ENCODE measurements at places on chromosomes 5 and 9.

- DNase-seq, result no peak
Measured at GRCh38 chr5:83145882-83146331, 68.6 kb downstream of the XRCC4 start.

- DNase-seq, result no peak
Measured at GRCh38 chr5:44299394-44299793, 89.8 kb downstream of the FGF10 start.

DNA sequence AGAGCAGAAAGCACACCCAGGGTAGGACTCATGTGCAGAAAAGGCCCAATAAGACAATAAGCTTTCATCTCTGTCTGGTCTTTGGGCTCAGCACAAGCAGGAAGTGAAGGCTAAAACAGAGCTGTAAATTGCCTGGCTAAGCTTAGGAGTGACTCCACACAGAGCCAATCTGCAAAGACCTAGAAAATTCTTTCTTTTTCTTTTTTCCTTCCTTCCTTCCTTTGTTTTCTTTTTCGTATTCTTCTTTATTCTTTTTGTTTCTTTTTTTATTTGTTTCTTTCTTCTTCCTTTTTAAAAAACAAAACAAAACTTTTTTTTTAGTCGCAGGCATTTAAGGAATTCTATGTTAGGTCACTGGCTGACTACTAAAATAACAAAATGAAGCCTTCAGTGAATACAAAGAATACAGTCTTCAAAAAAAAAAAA lies 12.2 kb downstream of the SLC35A4 start:
- DNase-seq, result no peak

DNA sequence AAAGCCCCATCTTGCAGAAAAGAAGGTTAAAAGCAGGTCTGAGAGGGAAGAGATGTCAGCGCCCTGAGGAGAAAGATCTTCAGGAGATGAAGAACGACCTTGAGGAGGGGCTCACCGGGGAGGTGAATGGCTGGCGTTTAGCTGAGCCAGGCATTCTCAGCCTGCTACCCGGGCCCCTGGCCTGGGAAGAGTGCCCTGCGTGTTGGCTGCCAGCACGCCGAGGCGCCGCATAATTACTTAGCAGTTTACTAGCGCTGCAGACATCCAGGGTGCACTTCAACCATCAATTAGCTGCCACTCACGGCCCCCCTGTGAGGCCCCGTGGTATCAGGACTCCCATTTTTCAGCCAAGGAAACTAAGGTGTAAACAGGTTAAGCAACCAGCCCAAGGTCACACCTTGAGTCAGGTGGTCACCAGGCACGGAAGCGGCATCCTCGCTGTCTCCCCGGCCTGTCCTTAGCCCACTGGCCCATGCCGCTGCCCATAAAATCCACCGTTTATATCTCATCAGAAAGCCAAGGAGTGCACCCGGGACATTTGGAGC lies 551.9 kb downstream of the BNC2 start:
- DNase-seq, result no peak

- DNase-seq, result peak; percentile 55
Measured at GRCh38 chr5:91938441-91938840, 555.3 kb upstream of the ARRDC3 start.

DNA sequence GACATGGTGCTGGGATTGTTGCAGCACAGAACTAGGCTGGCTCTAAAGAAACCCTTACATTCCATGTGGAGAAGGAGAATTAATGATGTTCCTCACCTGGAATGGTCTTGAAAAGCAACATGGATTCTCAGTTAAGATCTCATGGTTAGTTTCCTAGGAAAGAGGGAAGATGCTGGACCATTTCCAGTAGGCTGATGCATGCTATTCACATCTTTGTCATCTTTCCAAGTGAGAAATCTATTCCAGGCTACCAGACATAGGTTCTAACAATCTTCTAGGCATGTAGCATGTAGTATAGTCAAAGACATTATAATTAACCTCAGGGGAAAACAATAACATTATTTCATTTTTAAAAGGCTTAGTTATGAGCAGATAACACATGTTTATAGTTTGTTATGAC lies 44.3 kb downstream of the TMEM252 start:
- peak; percentile 31 for DNase-seq

DNA sequence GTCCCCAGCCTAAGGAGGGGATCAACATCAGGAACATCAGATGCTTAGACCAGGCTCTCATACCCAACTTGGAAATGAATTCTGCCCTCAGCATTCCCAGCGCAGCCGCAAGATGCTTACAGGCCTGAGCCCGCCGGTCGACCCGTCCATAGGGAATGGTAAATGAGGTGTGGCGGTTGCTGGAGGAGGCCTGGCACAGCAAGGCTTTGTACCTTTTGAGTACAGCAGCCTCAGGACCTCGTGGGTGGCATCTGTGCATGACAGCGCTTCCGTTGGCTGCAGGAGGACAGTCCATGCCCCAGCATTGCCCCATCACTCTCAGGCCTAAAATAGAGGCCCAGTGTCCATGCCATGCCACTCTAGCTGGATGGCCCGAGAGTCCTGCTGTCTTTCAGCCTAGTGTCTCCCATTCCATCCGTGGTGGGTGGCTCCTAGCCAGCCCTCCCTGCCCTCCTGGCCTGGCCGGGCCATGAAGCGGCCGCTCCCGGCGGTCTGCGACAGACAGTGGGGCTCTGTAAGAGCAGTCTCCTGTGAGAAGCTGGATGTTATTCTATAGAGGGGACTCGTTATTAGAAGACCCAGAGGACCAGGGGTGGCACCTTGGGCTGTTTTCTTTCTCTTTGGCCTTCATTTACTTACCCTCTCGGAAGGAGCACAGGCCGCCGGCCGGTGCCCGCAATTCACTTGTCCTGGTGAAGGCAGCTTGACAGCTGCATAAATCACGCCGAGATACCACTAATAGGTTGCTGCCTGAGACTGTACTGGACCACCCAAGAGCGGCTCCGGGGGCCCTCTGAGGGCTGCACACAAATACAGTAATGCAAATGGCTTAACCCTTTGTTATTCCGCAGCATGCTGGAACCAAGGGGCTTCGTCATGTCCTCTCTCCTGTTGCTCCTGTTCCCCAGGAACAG lies 223.5 kb upstream of the TUT7 start:
- no peak for DNase-seq

- no peak for DNase-seq
Measured at GRCh38 chr9:114591291-114591787, 3.8 kb downstream of the ATP6V1G1 start.

DNA sequence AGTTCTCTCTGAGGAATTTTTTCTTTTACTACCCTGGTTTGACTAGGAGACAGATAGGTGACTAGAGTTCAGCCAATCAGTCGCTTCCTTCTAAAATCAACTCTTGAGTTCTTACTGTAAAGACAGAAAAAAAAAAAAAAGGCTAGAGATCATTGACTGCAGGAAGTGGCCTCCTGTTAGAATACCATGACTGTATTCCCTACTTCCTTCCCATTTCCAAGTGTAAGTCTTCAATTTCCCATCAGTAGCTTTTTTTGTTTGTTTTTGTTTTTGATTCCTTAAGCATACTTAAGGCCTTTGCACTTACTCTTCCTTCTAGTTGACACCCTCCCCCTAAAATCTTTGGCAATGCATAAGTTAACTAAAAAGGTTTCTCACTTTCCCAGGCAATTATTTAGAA lies 154.3 kb downstream of the HMHB1 start:
- no peak for DNase-seq

- no peak for DNase-seq
Measured at GRCh38 chr5:68708842-68709170, 385.0 kb upstream of the SLC30A5 start.

DNA sequence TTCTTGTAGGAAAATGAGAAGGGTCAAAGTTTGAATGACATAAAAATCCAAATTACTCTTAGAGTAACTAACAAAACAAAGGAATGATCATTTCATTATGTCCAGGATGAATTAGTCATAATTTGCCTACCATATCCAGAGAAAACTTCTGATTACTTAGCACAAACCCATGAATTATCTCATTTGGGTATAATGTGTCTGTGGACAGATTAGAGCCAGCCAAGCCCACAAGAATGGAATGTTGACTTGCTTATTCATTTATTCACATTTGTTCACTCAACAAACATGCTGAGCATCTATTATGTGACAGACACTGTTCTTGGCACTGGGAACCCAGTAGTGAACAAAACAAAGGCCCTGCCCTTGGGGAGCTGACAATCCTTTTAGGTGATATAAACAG lies 87.4 kb downstream of the APBA1 start:
- peak; percentile 68 for DNase-seq

DNA sequence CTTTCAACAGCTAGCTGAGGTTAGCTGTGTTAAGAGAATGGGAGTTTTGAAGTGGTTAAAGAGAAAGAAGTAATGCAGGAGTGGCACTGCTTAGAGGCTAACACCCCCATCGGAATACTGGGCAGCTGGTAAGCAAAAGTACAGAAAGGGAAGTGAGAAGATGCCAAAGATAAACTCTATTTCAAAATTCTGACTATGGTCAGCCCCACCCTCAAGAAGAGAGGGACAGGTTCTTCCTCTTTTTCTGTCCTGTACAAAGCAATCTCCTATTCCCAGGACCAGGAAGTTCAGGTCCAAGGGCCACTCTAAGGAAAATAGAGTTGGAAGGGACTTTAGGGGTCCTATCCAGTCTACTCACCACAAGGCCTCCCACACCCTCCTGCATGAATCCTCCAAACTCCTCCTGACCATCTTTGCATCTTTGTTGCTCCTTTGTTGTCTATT lies 45.9 kb upstream of the JAK2 start:
- no peak for DNase-seq

- peak; percentile 61 for DNase-seq
Measured at GRCh38 chr5:5017827-5018577, 122.1 kb upstream of the ADAMTS16 start.

- DNase-seq, result no peak
Measured at GRCh38 chr5:151023651-151024050, 3.3 kb downstream of the GPX3 start.

DNA sequence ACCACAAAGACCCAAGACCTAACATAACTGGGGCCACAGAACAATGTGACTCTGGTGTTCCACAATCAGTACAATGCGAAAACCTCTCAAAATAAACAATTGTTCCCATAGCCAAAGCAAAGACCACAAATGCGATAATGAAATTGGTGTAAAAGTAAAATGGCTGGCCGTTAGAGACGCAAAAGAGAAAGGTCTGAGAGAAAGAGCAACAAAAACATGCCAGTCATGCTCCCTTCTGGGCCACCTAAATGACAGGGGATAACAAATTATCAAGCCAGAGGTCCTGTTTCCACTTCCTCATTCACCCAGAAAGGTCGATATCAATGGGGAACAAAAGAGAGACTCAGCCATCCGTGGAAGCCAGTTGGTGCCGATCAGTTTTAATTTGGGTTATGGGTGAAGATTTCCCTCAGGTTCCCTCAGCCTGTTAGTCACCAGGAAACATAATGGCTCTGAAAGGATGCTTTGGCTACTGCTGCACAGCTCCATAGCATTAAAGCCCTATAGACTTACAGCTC lies 9.2 kb upstream of the CFAP95 start:
- no peak for DNase-seq

GRCh38 chr9:68730570-68731235 lies 25.7 kb downstream of the PIP5K1B start:
- DNase-seq, result no peak

DNA sequence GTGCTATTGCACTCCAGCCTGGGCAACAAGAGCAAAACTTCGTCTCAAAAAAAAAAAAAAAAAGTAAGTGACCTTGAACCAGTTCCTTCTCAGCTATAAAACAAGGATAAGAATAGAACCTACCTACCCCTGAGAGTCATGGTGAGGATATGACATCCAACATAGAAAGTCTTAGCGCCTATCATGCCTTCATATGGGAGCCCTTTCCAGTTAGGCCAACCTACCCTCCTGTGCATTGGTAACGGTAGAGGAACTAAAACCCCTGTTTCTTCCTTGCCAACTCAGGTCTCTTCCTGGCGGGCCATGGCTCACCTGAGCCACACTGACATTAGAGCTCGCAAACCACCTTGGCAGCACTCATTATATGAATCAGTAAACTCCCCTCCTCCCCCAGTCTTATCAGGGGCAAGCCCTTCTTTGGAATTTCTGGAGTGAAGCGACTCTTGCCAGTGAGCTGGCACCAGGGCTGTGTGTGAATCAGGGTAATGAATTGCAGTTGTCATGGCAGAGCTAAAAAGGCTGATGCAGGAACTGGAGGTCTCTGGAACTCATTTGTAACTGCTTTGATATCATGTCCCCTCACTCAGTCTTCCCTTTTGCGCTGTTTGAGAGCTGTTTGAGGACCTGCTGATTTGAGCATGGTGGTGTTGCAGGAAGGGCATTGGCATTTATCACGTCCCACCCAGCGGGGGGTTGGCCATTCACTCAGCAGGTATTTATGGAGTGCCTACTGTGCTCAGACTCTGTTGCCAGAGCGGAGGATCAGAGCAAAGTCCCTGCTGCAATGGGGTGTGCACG lies 10.3 kb downstream of the WWC1 start:
- DNase-seq, result no peak

- DNase-seq, result no peak
Measured at GRCh38 chr5:9829621-9830020, 199.5 kb upstream of the TAS2R1 start.

DNA sequence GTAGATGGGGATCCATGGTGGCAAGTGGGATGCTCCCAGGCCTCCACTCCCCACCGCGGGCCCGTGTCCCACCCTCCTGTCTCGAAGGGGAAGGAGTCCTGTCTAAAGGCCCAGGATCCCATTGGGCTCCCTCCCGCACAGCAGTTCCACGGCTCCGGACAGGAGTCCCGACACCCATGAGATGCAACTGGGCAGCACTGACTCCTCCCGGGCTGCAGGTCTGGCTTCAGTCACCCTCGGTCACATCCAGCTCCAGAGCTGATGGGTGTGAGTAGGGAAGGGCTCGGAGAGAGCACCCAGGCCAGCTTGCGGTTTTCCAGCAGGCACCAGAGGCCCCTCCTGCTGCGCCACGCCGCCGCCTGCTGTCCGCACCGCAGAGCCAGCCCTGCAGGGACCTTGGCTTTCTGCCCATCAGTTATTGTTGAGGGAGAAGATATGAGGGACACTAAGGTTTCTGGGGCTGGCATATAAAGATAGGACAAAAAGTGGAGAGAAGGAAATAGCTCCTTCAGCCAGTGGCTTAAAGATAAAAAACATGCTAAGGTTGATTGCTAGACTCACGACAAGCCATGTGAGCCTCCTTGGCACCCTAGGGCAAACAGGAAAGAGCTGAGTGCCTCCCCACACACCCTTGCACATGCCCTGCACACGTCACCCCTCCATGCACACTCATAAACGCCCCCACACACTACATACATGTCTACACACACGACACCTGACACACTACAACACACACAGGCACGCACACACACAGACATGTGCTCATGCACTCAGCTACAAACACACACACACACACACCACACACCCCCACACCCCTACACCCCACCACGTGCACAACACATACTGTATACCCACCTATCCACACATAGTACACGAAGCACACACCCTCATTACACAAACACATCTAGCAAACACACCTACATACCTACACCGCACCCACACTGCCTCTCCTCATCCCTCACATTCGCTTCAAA lies 79.0 kb downstream of the AK8 start:
- DNase-seq, result no peak

GRCh38 chr9:11653867-11654266 lies 1039.3 kb upstream of the TYRP1 start:
- no peak for DNase-seq

DNA sequence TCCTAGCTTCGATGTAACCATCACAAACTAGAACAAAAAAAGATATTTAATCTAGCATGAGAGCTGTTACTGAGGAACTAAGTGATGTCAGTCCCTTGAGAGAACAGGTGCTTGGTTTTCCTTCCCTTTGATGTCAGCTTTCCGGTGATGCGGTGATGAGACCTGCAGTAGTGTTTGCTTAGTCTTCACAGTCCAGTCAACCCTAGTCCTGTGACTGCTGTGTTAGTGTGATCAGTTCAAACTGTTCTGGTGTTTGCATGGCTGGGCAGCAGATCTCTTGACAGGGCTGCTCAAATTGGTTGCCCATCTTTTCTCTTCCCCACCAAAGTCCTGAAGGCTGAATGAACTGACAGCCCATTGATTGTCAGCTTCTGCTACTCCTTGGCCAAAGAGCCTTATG lies 608.6 kb upstream of the DAB2 start:
- DNase-seq, result no peak

Measured in fibroblast of skin of abdomen (primary cell).